CD4-positive, alpha-beta T cell treated with Interleukin-6 at 100 ng/mL for 8 hours (primary cell): ENCODE measurements at places on chromosomes 2 and 18.
A peak's percentile ranks its signal among the peaks of the same experiment; 100 is the strongest.

DNA sequence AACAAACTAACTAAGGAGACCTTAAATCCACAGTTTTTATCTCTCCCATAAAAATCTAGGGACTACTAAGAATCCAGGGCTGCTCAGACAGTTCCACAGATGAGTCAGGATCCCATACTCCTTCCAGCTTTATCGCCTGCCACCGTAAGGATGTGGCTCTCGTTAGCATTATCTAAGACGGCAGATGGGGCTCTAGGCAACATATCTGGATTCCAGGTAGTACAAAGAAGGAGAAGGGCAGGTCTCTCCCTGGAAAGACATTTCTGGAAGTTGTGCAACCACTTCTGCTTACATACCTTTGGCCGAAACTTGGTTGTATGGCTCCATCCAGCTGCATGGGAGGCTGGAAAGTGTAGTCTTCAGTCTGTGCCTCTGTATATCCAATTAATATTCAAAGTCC is 149.4 kb downstream of the SP3 start:
- no peak for DNase-seq

DNA sequence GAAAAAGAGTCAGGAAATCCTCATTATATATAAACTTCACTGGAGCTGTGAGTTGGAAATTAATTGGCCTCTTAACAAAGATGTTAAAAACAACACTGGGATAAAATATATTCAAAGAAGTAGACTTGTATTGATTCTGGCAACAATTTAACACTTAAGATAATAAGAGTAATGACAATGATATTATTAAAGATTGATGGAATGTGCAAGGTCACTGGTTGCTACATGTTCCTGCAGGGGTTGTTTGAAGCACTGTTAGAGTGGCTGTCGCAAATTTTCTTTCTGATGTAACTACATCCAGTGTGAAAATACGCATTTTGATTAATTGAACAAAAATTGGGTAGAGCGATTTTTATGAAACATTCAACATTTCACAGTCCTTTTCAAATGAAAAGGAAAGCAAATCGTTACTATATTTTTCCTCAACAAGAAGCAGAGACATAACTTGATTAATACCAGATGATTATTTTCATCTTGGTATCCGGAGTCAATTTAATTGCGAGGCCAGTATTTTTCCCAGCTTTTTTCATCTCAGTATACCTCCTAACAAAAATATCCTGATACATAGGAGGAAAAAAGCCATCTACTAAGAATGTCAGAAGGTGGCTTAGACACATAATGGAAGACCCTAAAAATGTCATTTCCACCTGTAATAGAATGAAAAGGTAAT is 6.1 kb downstream of the PTGR3 start:
- DNase-seq, result no peak

DNA sequence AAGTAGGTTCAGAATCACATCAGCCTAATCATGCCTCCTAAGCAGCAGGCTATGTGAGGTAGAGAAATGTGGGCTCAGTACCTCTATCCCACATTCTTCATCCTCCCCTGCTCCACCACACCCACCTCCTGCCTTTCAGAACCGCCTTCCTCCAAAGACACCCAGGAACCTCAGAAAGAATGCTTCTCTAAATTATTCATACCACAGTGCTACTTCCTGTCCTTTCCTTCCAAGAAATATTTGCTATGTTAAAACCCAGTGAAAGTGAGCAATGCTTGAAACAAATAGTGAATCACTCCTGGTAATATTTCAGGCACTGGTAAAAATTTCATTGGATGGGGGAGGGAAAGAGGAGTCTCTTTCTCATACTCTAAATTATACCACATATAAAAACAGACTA is 24.0 kb upstream of the CREB1 start:
- DNase-seq, result no peak

DNA sequence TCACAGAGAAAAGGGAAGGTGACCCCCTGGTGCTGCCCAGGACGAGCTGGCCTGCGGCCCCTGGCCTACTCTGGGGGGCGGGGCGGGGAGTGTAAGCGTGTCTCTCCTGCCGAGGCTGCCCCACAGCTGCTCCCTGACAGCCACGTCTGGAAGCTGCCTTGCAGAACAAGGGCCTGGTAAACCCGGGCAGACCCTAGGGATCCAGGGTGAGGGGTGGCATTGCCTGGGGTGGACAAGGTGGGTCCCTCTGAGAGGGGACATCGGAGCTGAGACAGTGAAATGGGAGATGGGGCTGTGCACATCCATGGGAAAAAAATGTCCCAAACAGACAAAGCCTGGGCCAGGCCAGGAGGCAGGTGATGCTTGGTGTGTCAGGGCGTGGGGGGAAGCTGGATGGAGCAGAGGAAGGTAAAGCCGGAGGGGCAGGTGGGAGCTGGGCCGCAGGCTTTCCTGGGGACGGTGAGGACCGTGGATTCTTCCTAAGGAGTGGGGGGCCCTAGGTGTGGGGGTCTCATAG is 66.0 kb upstream of the HDAC4 start:
- DNase-seq, result no peak

DNA sequence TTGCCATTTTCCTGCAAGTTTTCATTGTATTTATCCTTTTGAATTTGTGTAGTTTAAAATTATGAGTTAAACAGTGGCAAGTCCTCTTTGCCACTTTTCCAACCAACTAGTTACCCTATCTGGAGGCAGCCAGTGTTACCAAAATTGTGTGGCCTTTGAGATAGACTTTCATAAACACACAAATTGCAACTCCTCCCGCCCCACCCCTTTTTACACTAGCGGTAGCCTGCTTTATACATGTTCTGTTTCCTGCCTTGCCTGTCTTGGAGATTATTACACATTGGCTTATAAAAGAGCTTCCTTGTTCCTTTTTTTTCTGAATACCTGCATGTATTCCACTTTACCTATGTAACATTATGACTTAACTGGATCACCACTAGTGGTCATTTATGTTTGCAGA is 56.5 kb downstream of the RPIA start:
- DNase-seq, result no peak

DNA sequence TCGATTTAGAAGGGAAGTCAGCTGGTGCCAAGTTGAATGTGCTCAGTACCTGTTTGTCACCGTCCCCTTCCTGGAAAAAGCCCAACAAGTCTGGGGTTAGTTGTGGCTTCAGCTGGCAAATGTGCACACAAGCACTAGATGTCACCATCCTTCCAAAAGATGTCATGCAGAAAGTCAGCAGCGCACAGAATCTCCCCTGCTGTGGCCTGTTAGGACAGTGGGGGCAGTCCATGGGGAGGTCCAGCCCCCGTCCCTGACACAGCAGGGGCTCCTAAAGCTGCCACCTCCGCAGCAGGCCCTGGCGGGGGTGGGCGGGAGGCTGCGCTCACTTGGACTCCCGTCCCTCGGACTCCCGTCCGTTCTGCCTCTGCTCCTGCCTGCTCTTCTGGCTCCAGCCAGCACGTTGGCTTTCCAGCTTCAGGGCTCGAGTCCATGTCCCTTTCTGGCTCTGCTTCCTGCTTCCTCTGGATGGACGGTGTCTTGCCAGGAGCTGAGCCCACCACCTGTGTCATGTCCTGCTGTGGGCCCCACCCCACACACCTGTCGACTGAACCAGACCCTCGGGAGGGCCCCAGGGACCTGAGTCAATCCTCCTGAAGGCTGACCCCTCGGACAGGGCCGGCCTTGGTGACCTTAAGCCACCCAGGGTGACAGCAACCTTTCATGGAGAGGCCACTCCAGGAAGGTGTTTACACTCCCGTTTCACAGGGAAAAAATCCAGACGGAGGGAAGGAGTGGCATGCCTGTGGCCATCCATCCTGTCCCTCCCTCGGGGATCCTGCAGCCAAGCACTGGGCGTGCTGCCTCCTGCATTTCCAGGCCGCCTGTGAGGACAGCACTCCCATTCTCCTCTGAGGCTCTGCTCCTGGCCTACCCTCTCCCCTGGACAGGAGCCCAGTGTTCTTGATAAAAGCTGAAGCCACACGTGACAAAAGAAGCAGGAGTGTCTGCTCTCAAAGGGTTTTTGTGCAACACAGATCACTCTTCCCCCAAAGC is 8.5 kb downstream of the RAB17 start:
- peak; percentile 53 for DNase-seq

DNA sequence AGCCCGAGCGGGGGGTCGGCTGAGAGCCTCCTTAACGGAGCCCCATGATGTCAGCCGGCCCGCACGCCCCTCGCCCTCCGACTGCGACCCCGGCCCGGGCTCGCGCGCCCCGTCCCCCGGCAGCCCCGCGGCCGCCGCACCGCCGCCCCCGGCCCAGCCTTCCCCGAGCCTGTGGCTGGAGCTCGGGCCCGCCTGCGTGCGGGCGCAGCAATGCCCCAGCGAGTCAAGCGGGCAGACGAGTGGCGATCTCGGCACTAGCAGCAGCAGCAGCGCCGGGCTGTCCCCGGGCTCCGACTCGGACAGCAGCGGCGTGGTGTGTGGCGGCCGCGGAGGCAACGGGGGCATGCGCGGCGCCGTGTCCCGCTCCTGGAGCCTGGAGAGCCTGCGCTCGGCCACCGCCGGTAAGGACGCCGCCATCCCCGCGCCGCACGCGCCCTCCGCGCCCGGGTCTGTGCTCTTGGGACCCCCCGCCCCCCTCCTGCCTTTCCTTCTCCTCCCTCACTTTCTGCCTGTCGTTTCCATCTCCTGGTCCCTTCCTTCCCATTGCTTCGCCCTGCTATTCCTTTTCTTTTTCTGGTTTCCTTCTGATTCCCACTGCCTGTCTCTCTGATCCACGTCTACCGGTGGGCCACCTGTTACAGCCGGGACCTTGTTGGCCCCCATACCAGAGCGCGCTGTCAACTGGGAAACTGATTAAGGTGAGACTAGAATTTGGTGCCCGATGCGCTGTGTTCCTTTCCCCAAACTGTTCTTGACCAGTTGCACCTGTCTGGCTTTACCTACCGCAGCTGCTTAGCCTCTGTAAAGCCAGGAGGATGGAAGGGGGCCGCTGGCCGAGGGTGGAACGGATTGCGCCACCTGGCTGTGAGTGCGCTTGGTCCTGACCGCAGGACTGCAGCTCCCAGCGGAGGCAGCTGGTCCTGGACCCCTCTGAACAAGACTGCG is 127.4 kb downstream of the ARHGEF4 start:
- no peak for DNase-seq

GRCh38 chr18:78156466-78156865 is 823.2 kb upstream of the SALL3 start:
- no peak for DNase-seq

GRCh38 chr2:162091325-162092007 is 17.5 kb upstream of the DPP4 start:
- peak; percentile 8 for DNase-seq

DNA sequence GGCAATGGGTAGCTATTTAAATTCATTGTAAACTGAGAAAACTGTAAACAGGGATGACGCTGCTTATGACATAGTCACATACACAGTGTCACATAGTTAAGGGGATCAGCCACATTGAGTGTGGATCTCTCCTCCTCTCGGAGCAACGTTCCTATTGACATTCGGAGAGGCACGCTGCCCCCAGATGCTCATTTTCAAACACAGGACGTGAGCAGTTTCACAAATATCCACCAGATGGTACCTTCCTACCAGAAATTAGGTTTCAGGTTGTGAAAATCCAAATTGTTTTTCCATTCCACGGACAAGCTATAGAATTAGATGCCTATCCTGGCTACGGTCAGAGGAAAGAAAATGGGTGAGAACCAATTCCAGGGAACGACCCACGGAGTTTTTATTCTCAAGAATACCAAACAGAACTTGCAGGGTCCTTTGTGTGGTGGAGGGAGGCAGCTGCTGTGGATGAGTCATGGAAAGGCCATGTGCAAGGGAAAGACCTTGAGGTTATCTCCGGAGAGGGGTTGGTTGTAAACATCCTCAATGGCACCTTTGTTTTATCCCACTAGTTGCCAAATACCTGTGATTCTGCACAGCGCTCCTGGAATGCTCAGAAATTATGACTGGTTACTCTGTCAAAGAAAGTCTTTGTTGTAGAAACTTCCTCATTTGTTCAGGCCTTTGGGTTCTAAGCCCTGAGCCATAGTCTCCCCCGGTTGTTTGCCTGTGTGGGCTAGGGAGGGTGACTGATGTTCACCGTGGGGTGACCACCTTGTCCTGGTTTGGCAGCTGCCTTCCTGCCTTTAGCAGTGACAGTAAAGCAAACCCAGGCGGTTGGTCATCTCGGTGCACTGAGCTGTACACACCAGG is 88.0 kb downstream of the ACTR3 start:
- DNase-seq, result no peak

DNA sequence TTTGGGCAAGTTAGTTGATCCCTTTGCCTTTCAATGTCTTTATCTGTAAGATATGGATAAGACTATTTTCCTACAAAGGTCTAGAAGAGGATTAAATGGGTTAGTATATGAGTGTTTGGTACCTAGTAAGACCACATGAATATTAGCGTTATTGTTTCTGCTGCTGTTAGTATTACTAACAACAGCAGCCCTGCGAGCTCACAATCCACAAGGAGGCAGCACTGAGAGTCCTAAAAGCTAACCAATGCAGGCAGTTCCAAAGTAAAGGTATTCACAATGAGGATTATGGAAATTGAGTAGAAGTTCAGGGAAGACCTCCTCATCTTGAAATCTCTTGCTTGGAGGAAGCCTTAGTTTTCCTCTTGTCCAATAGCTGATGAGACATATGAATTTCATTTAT is 248.9 kb downstream of the TDRD15 start:
- no peak for DNase-seq

GRCh38 chr18:46678785-46679399 is 21.9 kb upstream of the LOXHD1 start:
- no peak for DNase-seq

DNA sequence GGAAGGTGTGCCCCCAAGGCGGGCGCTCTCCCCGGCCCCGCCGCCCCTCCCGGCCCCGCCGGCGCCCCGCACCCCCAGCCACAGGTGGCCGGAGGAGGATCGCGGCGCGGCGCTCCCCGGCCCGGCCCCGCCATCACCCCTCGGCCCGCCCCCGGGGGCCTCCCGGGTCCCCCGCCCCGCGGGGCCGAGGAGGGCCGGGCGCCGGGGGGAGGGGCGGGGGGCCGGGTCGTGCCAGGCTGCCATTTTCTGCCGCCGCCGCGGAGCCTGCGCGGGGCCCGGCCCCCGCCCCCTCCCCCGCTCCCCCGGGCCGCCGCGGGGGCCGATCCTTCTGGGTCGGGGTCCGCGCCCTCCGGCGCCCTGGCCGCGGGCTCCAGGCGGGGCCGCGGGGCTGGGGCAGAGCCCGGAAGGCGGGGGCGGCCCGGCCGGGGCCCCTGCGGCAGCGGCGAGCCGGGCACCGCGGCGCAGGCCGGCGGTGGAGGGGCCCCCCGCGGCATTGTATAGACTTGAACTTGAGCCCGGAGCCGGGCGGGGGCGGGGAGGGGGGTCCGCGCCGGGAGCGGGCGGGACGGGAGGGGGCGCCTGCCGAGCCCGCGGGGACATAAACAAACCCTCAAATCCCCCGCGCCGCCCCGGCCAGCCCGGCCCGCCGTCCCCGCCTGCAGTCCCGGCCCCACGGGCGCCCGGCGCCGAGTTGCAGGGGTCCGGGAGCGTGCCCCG is 556 bp downstream of the DNMT3A start:
- DNase-seq, result no peak

DNA sequence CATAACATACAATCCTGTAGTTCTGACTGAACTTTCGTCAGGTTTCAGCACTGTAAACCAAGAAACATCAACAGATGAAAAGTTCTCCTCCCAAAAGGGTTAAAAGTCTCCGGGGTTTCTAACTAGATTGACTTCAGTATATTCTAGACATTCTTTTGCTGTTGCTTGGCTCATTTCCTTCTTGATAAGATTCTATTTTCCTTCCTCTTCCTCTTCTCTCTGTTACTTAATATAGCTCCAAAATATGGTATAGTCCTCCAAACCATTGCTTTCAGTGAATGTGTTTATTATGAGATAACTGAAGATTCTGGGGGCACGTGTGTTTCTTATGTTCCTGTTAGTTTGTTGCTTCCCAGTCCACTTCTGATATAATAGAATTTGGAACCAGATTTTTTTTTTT is 46.4 kb upstream of the MAP4K3 start:
- no peak for DNase-seq

- DNase-seq, result no peak
These were observed 490.3 kb downstream of the ADCYAP1 start for GRCh38 chr18:1394966-1395365.
